Mammary epithelial cell (primary cell): ENCODE measurements at places on chromosomes 7 and 10.

GRCh38 chr7:99019523-99020412 is 124.1 kb downstream of the SMURF1 start:
- DNase-seq = no peak

DNA sequence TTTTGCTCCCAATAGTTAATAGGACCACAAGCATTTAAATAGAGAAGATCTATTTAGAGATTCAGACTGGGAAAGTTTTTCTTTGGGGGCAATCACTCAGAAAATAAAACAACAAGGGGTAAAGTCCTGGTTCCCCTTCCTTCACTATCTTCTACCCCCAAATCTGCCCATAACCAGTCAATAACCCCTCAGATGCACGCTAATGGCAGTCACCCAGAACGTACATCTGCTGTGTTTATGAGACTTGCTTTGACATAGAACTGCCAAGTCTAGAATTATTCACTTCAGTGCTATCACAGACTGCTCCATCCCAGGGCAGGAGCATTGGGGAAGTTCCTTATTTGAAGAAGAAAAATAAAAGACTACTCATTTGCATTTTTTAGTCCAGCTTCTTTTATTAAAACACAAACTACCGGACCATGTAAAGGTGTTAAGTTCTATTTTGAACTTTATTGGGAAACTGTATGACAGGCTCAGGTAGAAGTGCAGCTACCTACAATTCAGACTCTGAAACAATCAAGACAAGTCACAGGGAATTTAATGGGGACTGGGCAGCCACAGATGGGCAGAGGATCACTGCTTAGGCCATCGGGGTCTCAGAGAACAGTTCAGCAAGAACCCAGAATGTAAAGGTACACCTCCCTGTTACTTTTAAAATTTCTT is 38.4 kb downstream of the ANK3 start:
- DNase-seq = no peak

- DNase-seq = no peak
Observed at GRCh38 chr10:49593998-49594397, 16.1 kb upstream of the SLC18A3 start.

- DNase-seq = no peak
Observed at GRCh38 chr7:133807624-133808492, 319.3 kb upstream of the LRGUK start.

DNA sequence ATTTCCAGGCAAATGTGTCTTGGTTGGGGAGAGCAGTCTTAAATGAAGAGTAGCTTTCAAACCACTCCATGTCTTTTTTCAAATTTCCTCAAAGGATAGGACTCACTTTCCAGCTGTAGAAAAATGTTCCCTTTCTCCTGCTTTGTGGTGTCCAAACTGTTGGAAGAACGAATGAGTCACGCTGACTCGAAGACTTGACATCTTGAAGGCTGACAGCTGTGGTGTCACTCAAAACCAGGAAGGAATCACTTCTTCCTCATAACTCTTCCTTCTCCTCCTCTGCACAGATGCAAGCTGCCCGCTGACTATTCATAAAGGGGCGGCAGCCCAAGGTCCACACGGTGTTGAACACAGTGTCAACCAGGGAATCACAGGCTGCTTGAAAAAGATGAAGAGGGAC is 19.2 kb downstream of the PLA2G12B start:
- peak; percentile 48 for DNase-seq

DNA sequence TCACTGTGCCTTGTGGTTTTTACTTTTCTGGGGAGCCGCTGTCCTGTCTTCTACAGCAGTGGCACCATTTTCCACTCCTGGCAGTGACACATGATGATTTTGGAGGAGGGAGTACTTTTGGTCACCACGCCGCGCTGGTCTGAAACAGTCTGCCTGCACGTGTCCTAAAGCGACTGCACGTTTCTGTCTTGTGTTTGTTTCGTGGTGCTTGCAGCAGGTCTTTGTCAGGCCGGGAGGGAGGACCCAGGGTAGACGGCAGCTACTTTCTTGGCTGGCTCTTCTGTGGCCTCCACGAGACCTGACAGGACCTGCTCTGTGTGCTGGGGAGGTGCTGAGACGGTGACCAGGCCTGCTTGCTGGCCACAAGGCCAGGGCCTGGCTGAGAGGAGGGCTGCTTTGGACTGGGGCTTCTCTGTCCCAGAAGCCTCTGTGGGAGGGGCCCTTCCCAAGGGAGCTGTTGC is 82.0 kb downstream of the GLRX3 start:
- DNase-seq = no peak

GRCh38 chr10:94108200-94108599 is 114.5 kb downstream of the PLCE1 start:
- DNase-seq = peak; percentile 72

DNA sequence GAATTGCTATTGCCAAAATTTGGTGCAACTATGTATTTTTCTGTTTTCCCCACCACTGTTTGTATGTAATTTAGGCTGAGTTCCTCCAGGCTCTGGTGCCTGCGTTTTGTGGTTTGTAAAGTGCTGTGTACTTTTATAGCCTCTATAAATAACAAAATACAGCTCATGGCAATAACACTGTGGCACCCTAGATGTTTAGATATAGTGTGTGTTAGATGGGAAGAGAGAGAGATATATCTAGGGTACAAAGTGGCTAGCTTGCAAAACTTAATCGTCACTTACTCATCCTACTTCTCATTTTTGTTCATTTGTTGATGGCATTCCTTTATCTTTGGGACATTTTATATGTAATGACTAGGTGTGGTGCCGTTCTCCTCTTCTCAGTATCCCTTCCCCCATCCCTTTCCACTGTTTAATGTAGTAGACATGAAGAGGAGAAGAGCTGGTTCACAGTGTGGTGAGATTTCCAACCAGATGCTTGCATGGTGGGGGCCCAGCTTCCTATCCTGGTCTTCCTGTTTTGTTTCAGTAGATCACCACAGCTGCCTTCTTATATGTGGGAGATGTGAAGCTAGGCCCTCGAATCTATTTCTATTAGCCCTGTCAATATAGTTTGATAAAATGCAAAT is 115.0 kb downstream of the SND1 start:
- DNase-seq = no peak

DNA sequence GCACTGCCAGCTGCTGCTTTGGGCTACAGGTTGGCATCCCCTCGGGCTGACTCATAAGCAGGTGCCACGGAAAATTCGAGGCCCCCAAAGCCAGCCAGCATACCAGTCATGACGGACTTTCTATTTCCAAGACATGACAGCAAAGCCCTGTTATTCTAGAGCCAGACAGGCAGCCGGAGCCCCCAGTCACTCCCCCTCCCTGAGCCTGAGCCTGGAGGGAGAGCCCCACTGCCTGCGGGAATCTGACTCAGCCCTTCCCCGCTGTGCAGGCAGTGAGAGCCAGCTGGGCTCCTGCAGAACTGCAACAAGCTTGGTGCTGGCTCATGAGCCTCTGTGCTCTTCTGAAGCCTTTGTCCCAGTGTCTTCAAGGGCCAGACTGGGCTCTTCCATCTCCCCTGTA is 15.8 kb downstream of the BTBD16 start:
- no peak for DNase-seq

- DNase-seq = no peak
Observed at GRCh38 chr10:27950242-27950564, 48.7 kb downstream of the ODAD2 start.

GRCh38 chr10:101062232-101063049 is 652 bp downstream of the KAZALD1 start:
- DNase-seq = no peak

GRCh38 chr7:156618780-156619367 is 21.7 kb upstream of the RNF32 start:
- no peak for DNase-seq
